Mammary epithelial cell (primary cell): ENCODE measurements at places on chromosomes 1 and 21. TPM values are rescaled to one million over a fixed set of nuclear protein-coding genes. Genes with fewer than 3 reads are reported as not detected.
A peak's percentile ranks its signal among the peaks of the same experiment; 100 is the strongest.

- DNase-seq, result no peak
Observed at GRCh38 chr21:40901691-40902090, 54.7 kb upstream of the DSCAM start.

DNA sequence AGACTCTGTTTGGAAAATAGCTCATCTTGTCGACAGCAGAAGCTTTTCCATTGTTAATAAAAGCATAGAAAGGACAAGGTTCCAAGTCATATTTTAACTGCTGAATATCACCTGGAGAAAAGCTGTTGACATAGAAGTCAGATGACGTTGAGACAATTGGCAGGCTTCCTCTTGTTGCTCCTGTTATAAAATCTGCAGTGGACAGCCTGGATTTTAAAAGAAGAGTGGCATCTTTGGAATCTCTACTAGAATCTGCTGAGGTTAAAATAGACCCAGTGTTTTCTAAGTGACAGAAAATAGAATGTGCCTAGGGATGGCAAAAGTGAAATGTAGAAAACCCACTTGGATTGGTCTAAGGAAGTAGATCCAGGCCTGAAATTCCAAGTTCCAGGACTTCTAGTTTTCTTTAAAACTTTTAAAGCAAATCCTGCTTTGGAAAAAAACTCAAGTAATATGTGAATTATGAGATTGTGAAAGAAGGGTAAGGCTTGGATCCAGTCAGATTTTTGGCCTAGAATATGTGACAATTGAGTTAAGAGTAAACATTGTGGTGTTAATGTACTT lies 53.6 kb upstream of the NEXN start:
- no peak for DNase-seq

GRCh38 chr1:229252228-229252984 lies 18.5 kb upstream of the RAB4A start:
- DNase-seq, result no peak

GRCh38 chr1:226061841-226062557 lies 517 bp upstream of the H3-3A start:
- peak; percentile 76 for DNase-seq

GRCh38 chr21:40792691-40793456 lies 54.1 kb downstream of the DSCAM start:
- no peak for DNase-seq

DNA sequence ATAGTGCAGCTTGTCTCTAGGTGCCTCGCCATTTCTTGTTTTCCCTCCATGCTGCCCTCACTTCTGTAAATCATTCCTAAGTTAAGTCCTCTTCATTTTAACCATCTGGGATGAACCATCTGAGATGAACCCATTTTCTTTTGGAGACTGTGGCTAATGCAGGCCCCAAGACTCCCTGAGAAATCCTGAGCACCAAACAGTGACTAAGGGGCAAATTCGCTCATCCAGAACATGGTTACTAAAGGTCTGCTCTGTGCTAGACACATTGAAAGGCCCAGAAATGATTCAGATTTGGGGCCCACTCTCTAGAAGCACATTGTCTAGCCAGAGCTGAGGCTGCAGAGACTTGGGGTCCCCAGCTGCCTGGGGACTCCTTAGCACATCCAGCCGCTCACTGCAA lies 151.9 kb upstream of the CTTNBP2NL start:
- DNase-seq, result no peak

The PDE4B gene
- total RNA-seq, result not detected in 2 replicates

The GJB4 gene
- total RNA-seq, result 0.17 TPM

GRCh38 chr21:44547656-44548331 lies 3.5 kb downstream of the KRTAP10-2 start:
- no peak for DNase-seq

DNA sequence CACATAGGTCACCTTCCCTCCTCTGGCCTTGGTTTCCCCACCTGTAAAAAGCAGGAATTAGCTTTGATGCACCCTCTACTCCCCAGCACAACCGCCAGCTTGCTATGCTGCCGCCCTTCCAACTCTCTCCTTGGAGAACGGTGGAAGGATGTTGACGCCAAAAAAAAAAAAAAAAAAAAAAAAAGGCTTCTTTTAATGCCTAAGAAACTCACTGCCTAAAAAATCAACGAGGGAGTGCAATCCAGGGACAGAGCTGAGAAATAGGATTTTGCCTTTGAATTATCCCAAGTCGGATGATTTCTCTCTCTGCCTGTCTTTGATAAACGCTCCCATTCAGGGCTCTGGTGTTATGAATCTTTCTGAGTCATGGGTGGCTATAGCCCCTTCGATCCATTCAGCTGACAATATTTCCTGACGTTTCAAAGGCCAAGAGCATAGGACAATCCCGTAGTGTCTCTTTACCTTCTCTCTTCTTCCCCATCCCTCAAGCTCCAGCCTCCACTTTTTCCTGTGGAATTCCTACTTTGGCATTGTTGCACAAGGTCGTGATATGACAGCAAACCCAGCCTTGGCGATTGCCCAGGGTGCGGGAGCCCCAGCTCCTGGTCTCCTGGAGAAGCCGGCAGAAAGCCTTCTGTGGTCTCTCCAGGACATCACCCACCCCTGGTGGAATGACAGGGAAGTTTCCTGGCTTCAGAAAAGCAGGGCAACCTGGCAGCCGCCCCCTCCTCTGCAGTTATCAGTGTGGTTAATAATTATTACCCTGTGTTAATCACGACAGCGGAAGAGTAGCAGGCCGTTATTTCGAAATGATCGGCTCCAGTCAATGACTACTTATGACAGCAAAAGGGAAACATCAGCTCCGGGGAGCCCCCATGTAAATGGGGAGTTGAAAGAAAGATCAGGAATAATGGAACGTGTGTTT lies 8.0 kb upstream of the PLXNA2 start:
- DNase-seq, result no peak

DNA sequence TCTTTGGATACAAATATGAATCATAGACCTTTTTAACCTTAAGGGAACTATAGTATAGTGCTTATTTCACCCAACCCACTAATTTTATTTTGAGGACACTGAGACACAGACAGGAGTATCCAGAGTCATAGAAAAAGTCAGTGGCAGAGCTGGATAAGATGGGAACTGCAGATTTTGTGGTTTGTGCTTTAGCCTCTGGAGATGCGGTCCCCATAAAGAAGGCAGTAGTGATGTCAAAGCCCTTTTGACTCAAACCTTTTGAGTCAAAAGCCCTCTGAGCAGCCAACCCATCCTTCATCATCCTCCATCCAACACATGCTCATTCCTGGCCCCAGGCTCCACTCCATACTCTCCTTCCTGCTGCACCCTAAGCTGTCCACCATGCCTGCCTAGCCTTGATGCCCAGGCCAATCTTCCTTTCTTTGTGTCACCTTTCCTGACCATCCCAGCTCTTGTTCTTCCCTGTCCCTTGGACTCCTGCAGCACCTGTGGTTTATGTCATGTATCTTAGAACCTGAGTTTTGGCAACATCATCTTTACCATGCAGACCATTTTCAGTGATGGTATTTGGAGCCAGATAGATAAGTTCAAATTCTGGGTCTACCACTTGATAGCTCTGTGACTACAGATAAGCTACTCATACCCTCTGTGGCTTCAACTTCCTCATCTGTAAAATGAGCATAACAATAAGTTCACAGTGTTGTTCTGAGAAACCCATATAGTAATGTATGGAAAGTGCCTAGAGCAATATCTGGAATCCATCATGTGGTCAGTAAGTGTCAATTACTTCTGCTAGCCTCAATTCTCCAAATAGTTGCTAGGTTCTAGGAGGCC lies 20.1 kb downstream of the SLAMF1 start:
- DNase-seq, result no peak

- peak; percentile 89 for DNase-seq
Observed at GRCh38 chr1:204448344-204448964, 36.8 kb upstream of the PPP1R15B start.

DNA sequence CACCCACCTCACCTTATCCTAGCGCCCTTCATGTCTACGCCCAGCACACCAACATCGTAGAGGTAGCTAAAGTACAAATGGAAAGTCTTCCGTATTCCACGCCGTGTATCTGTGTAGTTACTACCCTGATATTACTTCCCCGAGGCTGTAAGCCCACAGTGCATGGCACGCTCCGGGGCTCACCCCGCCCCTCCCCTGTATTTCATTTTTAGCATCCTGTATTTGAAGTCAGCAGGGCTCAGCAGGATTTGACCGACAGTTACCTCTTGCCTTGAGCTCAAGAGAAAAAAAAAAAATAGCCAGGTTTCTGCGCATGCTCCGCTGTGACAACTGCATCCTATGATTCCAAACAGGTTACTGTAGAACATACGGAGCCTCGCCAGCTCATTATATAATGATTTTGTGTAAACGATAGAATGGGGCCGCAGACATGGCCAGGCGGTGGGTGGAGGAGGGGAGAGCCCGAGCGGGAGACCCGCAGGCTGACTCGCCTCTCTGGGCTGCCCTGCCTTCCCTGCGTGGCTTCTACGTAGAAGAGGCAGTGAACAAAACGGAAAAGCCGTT lies 1.3 kb downstream of the ABCG1 start:
- peak; percentile 77 for DNase-seq

The HSD3B1 gene
- total RNA-seq, result 0.17 TPM

GRCh38 chr1:58317086-58317485 lies 229.4 kb downstream of the OMA1 start:
- DNase-seq, result no peak
